Cardiac ventricle fibroblast (primary cell): ENCODE measurements at places on chromosomes 5 and 9. TPM values are rescaled to one million over a fixed set of nuclear protein-coding genes. Genes with fewer than 3 reads are reported as not detected.

Gene ANKRD34B
- total RNA-seq, result not detected in 2 replicates

Gene PCDHA2
- total RNA-seq, result not detected in 2 replicates

Gene PCDHB4
- 0.64 and 0.75 TPM in 2 replicates for total RNA-seq

Gene IL9
- not detected in 2 replicates for total RNA-seq

Gene SLC6A7
- not detected in 2 replicates for total RNA-seq

Gene PCDHB7
- total RNA-seq, result 1.2 and 1.3 TPM in 2 replicates
